Muscle of leg (tissue), 16 donors: ENCODE measurements at places on chromosomes 6 and 20.

DNA sequence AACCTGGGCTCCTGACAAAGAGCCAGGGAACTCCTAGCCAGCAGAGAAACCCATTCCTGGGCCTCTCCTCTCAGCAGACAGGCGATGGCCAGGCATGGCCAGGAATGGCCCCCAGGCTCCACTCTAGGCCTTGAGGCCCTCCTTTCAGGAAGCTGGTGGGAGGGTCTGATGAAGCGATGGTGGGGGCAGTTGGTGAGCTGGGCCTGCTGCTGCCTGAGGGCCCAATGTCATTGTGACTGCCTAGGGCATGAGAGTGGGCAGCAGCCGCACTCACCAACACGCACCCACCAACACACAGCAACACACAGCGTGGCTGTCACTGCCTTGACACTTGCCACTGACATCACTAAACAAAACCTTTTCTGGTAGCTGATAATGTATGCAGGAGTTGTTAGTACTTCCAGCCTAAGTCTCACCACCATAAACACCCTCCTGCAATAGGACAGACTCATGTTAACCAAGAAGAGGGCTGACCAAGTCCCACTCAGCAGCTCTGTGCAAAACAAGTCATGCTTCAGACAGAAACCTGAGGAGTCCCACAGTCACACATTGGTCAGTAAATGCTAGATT lies 69.3 kb downstream of the ABHD12 start:
- DNase-seq: no peak

DNA sequence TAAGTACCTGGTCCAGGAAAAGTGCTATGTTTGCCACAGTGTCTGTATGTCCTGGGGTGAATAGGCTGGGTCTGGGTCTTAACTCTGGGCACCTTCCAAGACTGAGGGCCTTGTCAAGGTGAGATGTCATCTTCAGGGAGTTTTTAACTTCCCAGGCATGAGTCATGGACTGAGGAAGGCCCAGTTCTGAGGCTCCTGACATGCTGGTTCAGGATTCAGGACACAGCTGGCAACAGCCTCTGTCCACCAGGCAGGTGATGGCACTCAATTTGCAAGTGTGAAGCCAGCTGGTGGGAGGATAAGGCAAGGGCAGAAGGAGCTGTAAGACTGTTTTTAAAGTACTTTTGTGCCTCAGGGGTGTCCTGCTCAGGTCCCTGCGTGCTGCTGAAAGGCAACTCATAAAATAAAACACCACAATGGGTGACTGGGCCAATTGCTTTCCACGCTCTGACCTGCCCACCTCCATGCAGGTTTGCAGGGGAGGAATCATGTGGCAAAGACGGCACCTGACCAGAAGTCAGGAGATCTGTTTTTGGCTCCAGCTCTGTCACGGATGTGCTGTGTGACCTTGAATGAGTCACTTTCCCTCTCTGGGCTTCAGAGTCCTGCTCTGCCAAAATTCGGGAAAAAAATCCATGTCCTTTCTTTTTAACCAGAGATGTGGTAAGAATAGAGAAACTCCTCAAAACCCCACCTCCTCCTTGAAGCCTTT lies 4.9 kb upstream of the PACSIN1 start:
- no peak for DNase-seq

GRCh38 chr20:54078296-54078984 lies 8.0 kb upstream of the BCAS1 start:
- DNase-seq: peak; percentile 29

DNA sequence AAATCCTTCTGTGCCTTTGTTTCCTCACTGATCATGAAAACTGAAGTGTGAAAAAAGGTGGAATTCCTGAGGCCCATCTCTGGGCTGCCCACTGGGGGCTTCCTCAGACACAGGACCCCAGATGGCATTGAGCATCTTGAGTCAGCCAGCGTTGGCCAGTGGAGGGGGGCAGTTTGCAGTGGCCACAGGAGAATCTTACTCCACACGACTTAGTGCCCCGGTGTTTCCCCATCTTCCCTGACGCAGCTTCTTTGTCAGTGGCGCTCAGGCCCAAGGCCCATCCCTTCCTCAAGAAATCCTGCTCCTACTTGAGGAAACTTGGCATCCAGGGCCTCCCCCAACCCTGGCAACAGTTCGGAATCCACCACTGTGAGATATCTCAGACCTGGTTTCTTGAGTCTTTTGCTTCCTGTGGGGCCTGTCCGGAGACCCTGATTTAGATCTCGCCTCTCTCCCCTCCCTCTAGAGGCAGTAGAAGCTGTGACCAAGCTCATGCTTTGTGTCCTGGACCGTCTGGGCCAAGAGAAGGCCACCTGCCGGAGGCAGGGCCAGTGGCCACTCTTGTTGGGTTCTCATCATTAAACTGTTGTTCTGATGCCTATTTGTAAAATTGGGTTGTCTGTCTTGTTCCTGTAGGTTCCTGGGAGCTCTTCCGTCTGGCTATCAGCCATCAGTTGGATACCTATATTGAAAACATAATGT lies 20.2 kb upstream of the DLGAP4 start:
- DNase-seq: no peak

- DNase-seq: peak; percentile 47
Measured at GRCh38 chr6:14075095-14075503, 42.5 kb upstream of the CD83 start.

GRCh38 chr6:81718126-81718525 lies 34.4 kb downstream of the TENT5A start:
- DNase-seq: no peak

DNA sequence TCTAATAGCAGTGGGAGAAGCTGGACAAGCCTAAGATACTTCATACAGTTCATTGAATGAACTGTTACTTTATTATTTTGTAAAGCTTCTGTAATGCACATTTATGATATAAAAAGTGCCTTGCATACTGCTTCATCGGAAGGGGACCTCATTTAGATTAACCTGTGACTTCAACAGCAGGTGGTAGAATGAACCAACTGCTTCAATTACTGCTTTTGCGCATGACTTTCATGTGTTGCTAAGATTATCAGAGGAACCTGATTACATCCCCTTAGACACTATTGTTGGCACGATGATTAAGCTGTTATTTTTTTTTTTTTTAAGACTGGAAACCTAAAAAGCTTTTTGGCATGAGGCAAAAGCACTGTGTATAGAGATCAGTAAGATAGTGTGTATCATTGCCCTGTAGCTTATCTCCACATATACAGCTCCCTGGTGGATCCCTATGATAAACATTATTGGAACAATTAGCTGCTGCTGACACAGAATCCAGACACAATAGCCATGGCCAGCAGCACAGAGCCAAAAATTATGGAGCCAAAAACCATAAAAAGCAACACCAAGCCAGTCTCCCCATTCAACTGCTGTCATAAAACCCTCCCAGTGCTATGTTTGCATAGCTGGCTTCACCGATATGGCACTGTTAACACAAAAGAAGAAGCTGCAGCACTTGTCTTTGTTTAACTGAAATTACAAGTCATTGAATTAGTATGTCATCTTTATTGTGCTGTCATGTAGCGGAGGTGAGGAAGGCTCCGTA lies 731.6 kb upstream of the MMS22L start:
- peak; percentile 9 for DNase-seq

DNA sequence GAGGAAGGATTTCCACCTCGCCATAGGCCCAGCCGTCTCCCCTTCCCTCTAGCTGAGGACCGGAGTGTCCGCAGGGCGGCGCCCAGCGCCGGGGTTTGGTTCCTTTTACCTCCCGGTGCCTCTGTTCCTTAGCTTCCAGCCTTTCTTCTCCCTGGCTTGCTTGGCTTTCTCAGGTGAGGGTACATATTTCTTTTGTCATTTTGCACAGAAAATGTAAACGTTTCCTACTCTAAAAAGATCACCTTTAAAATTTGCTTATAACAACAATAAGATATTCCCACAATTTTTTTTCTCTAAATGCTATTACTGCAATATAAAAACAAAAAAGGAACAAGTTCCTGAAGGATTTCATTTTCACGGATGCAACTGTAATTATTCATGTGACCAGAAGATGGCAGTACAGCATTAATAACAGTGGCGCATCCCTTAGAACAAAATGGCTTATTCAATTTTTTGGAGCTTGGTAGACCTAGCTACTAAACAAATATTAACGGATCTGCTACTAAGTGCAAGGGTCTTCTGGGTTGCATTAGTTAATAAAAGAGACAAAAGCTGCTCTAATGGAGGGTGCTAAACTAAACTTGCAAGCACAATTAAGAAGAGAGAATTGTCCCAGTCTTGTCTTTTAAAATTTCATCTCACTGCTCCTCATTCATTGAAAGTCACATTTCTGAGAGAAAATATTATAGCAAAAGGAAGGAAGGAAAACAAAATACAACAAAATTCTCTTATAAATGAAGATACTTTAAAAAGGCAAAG lies 172.9 kb downstream of the ADGRG6 start:
- DNase-seq: peak; percentile 72

GRCh38 chr6:158631678-158632537 lies 12.6 kb downstream of the DYNLT1 start:
- DNase-seq: peak; percentile 84

GRCh38 chr20:45058168-45058850 lies 42.6 kb downstream of the KCNS1 start:
- peak; percentile 20 for DNase-seq

DNA sequence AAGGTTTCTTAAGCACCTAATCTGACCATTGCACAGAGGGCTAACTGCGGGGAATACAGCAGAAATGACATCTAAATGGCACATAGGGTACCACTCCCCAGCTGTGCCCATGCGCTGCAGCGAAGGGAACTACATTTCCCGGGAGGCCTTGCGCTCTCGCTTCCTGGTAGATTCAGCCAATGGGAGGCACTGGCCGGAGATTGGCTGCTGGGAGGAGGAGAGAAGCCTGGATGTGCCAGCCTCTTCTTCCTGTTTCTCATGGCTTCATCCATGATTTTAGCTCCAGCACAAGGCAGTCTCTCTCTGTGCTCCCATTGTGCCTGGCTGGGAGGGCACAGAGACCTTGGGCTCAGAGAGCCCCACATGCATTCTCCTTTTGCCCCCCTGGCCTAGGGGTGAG lies 101.7 kb upstream of the FOXA2 start:
- DNase-seq: peak; percentile 65

DNA sequence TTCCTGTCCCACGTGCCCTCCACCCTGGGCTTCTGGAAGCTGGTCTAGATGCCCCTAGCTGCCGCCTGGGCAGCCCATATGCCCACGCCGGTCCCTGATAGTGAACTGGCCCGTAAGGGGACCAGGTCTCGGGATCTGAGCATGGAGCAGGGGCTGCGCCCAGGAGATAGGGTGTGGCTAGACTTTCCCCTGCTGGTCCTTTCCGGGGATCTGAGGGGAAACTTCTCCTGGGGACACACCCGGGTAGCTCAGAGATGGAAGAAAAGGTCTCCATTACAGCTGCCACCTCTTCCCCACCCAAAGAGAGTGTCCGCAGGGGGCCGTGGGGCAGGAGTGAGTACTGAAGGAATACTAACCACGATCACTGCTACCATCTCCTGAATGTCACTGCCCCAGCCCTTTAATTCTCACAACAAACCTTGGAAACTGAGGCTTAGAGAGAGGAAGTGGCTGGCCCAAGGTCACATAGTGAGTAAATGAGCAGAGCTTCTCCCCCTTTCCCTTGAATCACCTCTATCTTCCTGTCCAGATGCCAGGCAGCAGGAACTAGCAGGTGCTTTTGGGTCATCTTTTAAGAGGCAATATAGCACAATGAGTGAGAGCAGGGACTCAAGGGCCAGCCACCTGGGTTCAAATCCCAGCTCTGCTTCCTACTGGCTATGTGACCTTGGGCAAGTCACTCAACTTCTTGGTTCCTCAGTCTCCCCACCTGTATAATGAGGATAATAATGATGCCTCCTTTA lies 11.8 kb upstream of the CCN5 start:
- no peak for DNase-seq

GRCh38 chr6:88662163-88662580 lies 301.2 kb downstream of the RNGTT start:
- no peak for DNase-seq

- DNase-seq: no peak
Measured at GRCh38 chr6:150076196-150076893, 7.4 kb upstream of the ULBP3 start.

DNA sequence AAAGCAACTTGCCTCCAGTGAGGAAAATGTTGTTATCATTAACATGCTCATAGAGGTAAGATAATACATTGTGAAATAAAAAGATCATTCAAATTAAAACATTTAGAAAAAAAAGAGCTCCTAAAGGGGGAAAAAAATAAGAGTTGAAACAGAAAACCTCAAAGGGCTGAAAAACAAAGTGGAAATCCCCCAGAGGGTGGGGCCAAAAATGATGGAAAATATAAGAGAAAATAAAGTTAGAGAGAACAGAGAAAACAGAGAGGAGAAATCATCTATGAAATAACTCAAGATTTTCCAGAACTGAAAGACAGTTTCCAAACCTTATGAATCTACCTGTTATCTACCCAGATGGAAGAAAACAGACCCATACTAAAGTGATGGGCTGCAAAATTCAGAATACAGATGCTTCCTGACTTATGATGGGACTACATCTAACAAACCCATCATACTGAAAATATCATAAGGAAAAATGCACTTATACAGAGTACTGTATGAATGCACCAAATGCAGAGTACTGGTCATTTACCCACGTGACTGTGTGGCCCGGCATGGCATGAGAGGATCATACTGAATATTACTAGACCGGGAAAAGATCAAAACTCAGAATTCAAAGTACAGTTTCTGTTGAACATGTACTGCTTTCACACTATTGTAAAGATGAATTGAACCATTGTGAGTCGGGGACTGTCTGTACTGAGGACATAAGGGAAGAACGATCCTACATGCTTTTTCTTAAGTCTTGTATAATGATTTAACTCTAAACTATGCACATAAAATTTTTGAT lies 4.0 kb downstream of the ZBTB24 start:
- no peak for DNase-seq

DNA sequence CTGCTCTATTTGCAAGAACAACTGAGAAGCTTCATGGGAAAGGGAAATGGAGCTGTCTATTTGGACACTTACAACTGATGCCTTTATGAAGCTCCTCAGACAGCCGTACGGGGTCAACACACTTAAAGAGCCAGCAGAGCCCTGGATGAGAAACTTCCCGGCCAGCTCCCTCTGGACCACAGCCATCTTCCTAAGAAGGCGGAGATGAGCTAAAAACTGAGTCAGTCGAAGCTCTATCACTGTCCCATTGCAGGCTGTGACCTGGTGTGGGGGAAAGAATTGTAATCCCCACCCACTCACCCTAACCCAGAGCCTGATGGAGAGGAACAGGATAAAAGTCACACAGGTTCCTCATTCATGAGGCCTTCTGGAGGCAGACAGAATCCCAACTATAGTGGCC lies 360.4 kb upstream of the JARID2 start:
- DNase-seq: no peak

DNA sequence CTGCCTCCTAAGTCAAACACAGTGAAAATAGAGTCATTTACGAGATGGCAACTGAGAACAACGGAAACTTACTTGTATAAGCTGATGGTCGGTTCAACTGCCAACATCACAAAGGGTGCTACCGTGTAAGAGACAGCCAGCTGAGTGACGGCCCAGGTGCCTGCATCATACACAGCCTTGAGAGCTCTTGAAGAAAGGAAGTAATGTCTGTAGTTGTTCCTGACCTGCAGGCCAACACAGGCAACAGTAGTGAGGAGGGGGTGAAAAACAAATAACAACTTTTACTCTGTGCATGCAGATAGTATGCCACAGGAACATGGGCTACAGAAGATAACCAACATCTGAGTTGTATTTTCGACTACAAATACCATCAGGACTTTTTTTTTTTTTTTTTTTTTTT lies 102.7 kb downstream of the MBOAT1 start:
- no peak for DNase-seq

- DNase-seq: peak; percentile 5
Measured at GRCh38 chr6:12545619-12546409, 170.8 kb upstream of the PHACTR1 start.

- no peak for DNase-seq
Measured at GRCh38 chr6:24376871-24377270, 19.0 kb upstream of the DCDC2 start.
